ENCODE measurements at places on chromosomes 5 and 9.

DNA sequence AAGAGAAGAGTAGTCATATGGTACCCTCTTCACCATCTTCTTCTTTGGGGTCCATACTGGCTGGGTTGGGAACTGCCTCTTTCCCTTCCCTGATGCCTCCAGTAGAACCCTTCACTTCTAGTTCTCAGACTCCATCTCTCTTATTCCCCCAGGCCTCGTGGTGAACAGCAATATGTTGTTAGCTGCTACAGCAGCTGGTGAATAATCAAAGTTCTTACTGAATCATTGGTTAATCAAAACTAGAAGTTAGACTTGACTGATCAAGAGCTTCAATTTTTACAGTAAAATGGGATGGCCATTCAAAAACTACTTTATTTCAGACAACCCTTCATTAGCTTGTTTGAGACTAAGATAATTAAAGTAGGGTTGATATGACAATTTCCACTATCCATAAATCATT lies 190.9 kb upstream of the GNA14 start:
- DNase-seq: no peak

GRCh38 chr5:82812575-82812974 lies 264.6 kb downstream of the TMEM167A start:
- DNase-seq: no peak

DNA sequence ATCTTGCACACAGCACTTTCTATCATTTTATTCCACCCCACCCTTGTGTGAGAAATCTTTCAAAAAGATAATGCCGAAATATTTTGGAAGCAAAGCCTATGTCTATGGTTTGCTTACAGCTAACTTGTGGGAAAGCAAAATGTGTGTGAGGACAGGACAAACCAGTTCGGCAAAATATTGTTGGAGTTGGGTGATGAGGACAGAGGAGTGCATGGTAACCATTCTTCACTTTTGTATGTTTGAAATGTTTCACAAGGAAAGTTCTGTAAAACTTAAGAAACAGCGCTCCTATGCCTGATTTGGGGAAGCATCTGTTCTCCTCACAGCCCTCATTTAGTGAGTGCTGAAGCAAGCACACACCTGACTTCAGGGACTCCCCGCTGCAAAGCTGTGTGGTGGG lies 62.0 kb upstream of the RNF130 start:
- no peak for DNase-seq

GRCh38 chr5:168987543-168988300 lies 313.2 kb downstream of the SLIT3 start:
- DNase-seq: peak; percentile 15

GRCh38 chr9:132479733-132480132 lies 69.7 kb downstream of the CFAP77 start:
- no peak for DNase-seq

- no peak for DNase-seq
These were observed 618.7 kb upstream of the CDH6 start for GRCh38 chr5:30574761-30575160.

DNA sequence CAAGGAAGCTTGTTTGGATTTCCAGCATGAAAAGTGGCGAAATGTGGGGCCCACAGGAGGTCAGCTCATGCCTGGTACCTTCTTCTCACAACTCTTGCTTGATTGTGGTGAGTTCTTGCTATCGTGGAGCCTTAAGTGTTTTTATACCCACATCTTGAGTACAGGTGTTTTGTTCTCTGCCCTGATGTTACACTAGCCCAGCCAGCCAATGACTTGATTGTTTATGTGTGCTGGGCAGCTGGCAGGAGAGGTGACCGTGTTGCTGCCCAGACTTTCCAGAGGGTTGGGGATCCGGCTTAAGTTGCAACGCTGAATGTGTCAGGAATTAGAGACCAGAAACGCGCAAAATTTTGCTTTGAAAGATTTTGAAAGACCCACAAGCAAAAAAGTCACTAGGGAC lies 24.0 kb upstream of the TPPP start:
- no peak for DNase-seq

GRCh38 chr5:54315736-54316528 lies 5.6 kb upstream of the ARL15 start:
- DNase-seq: no peak

GRCh38 chr5:120088836-120089235 lies 375.3 kb upstream of the PRR16 start:
- no peak for DNase-seq

DNA sequence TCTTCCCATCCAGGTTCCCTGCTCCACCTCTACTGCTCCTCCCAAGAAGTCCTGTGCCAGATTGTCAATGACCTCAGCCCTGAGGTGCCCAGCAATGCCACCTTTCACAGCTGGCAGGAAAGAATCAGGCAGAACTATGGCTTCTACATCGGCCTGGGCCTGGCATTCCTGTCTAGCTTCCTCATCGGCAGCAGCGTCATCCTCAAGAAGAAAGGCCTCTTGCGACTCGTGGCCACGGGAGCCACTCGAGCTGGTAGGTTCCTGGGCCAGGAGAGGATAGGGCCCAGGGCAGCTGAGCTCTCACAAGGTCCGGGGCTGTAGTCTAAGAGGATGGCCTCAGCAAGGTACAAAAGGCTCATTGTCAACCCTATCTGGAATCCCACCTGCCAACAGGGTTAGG lies 3.1 kb downstream of the NIPAL4 start:
- DNase-seq: no peak

- DNase-seq: no peak
These were observed 4.0 kb downstream of the ENC1 start for GRCh38 chr5:74636552-74636951.

GRCh38 chr5:527646-528628 lies 3.7 kb upstream of the SLC9A3 start:
- no peak for DNase-seq

GRCh38 chr5:25330721-25331120 lies 685.9 kb upstream of the CDH10 start:
- DNase-seq: no peak

DNA sequence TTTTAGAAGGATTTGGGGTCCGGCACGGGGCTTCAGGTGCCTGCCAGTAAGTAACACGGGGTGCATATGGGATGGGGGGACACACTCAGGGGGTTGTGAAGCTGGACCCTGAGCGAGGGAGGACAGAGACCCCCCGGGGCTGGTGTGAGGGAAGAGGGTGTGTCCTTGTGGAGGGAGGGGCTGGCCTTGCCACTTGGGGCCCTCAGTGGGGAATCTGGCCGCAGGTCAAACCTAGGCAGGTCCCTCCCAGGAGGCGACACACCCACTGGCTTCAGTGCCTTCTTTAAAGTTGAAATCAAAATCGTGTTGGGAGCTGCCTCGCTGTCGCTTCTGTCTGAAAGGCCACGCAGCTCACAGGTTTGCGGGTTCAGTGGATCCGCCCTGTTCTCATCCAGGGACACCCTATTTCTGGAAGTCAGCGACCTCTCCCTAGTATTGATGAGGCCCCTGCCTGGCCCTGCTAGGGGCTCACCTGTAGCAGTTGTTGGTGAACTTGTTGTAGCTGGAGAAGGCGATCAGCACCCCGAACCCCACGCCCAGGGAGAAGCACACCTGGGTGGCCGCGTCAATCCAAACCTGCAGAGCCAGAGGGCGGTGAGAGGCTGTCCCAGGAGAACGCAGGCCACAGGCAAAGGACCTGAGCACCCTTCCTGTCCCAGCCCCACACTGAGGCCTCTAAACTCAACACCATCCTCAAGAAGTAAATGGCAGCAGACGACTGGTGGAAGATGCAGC lies 29.4 kb downstream of the SLC6A3 start:
- no peak for DNase-seq

DNA sequence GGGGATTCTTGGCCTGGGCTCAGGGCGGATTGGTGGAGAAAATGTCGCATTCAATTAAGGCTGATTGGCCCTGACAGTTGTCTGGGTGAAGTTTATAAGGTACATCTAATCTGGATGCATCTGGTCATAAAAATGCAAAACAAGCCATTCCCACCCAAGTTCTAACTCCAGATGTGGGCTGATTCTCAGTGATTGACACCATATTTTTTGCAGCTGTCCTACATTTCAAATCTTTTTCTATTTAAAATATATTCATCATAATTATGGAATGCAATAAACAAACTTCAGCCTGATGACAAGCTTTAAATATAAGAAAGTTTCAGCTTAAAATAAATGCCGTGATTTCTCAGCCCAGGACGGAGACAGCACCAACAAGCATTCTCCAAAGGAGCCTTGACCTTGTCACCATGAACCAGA lies 146.4 kb upstream of the SMIM23 start:
- DNase-seq: no peak

DNA sequence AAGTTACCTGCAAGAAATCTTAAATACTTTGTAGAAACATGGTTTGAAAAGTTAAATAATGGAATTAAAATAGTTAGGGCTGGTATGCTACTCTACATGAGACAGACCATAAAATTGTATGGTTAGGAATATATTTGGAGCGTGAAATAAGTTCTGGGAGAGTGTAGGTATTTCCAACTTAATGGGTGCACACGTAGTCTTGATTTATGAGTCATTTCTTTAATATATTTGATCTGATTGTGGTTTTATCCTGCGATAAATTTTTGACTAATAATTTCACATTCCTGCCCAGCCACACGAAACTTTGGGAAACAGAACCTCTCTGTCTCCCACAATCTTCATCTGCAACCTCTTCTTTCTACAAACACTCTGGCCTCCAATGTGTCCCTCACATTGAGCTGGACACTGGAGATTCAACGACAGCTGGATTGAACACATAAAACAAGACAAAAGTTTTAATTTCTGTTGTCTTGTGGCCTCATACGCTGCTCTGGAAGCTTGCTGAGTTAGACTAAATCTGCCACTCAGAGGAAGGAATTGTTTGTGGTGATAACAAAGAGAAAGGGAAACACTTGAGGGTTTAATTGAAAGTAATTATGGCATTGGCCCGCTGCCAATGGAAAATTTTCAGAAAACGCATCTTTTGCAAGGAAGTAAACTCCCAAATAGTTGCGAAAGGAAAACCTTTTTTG lies 201.8 kb upstream of the ZNF608 start:
- DNase-seq: no peak

GRCh38 chr9:107999011-107999410 lies 509.4 kb upstream of the KLF4 start:
- DNase-seq: no peak

GRCh38 chr5:168575391-168576372 lies 3.5 kb downstream of the PANK3 start:
- no peak for DNase-seq

- no peak for DNase-seq
These were observed 3.0 kb upstream of the AGPAT2 start for GRCh38 chr9:136690104-136690805.

DNA sequence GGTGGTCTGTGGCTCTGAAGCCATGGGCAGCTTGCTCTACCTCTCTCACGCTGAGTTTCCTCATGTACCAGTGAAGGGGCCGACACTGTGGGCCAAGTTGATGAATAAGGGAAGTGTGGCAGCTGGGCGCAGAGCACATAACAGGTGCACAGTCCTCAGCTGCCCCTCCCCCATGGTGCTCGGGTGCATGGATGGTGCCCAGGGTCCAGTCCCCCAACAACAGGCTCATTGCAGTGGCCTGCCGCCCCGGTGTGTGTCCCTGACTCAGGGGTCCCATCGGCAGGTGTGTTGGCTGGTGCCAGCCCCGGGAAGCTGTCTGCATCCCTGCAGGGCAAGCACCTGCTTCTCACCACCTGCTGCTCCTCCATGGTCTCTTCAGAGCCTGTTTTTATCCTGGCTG lies 36.6 kb downstream of the COL5A1 start:
- no peak for DNase-seq

DNA sequence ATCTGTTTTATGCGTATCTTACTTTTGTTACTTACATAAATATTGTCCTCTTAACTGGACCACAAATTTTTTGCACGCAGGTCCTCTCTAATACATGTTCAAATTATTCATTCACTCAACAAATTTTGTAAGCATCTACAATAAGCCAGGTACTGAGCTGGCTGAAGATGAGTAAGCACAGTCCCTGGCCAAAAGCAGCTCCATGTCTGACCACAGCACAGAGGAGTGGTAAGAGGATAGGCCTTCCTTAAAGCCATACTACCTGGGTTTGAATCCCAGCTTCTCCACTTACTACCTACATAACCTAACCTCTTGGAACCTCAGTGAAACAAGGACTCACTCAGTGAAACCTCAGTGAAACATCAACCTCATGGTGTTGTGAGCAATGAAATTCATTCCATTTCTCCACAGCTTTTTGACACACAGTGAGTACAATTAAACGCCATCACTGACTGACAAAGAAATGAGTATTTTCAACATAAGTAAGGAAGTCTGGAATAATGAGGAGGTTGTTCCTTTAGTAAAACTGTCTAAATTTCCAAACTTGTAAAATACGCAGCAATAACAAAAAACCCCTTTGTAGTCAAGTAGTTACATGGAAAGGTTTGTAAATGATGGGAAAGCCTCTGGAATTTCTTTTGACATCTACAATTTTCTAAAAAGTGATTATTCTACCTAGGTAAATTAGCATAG lies 15.0 kb downstream of the PTAR1 start:
- DNase-seq: no peak

DNA sequence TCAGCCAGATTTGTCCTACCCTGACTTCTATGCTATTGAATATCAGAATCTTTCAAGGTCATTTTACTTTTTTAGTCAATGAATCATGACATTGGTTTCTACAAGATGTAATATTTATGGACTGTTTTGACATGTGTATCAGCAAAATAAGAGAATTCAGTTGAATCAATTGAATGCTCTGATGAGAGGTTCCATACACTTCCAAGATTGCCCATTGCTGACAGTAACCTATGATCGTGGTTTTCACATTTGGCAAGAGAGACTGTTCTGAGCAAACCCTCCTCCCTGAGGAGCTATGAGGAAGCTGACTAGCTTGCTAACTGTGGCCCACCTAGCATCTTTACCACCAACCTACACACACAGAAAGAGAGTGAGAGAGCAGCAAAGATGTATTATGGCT lies 56.7 kb upstream of the FST start:
- DNase-seq: no peak

DNA sequence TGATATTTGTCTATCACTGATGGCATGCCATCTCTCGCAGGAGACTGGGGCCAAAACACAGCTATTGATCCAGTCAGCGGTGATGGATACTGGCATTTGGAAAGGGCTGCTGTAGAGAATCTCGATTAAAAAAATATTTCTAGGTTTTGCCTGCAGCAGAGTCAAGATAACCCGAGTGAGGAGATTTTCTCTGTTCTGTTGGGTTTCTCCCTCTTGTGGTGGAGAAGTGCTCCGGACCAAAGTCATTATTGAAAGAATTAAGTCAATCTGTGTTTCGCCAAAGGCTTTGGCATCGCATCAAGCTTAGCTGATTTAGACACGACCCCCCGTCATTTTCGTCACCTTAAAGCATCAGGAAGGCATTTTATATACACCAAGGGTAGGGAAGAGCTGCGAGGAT lies 97.1 kb upstream of the IRX2 start:
- DNase-seq: no peak

DNA sequence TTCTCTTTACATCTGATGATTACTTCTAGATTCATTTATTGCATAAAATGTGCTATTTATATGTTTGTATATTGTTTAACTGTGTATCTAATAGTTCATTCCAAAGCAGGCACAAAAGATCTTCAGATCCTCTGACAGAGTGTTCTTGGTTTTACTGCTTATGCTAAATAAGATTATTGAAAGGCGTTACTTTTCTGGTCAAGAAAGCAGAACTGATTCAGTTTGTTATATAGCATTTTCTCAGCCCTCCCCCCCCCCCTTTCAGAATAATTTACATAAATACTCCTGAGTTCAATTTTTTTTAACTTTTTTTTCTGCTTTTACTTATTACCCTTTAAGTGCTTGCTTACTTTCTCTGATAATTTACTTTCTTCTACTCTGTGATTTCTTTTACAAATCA lies 15.4 kb downstream of the CDC42SE2 start:
- DNase-seq: no peak

Measured in stimulated activated CD8-positive, alpha-beta memory T cell treated with anti-CD3 and anti-CD28 coated beads, Interleukin-7, amount 100 ng/mL, for 48 hours (primary cell).